ENCODE measurements at places on chromosomes 1 and 21. TPM values are rescaled to one million over a fixed set of nuclear protein-coding genes. Genes with fewer than 3 reads are reported as not detected.

DNA sequence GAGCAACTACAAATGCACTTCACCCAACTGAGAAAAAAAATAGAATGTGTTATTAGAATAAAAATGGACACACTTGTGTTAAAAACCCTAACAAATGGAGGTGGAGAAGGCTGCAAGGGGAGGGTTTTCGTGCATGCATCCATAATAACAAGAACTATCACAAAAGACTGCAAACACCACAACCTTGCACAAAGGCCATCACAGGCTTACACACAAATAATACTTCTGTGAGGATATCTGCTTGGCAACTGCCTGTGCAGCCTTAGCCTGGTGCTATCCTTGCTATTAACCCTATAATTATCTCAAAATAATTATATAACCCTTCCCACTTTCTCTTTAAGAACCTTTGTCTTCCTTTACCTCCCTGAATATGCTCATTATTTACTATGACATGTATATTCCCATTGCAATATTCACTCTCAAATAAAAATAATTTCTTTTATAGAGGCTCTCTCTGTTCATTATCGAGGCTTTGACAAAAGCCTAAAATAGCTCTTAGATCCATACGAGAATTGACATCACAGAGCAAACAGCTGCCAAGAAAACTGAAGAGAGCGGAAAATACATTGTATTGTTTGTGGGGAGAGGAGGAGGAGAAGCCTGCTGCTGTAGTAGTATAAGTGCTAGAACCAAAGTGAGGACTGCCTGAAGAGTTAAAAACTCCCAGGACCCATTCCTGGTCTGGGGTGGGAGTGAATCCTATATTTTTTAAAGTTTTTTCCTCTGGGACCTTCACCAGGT lies 1768.7 kb downstream of the BRINP3 start:
- DNase-seq, result no peak

Gene HCRTR1
- not detected for total RNA-seq

Gene FALEC
- total RNA-seq, result not detected

Gene CENPS
- 14.8 TPM for total RNA-seq

DNA sequence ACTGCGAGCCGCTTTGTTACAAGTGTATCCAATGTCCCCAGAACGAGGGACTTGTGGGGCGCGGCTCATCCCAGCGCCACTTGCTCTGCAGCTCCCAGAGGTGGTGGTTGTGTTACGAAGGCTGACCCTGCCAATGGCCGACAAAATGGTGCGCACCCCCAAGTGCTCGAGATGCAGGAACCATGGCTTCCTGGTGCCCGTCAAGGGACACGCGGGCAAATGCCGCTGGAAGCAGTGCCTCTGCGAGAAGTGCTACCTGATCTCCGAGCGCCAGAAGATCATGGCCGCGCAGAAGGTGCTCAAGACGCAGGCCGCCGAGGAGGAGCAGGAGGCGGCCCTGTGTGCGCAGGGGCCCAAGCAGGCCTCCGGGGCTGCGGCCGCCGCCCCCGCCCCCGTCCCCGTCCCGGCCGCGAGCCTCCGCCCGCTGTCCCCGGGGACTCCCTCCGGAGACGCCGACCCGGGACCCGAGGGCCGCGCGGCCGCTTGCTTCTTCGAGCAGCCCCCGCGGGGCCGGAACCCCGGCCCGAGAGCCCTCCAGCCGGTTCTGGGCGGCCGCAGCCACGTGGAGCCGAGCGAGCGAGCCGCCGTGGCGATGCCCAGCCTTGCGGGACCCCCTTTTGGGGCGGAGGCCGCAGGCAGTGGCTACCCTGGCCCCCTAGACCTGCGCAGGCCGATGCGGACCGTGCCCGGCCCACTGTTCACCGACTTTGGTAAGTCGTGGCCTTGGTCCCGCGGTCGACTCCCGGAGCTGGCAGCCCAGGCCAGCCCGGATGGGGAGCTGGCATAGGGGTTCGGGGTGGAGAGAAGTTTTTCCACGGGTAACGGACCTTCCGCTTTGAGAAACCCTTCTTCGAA lies at the start of gene DMRTB1:
Gene DMRTB1, plus strand, starts transcription at position 79 of the 855 bp plus-strand sequence. Its CDS starts 55 bp downstream, at position 134.
- DNase-seq, result no peak

GRCh38 chr1:170562646-170563338 lies 30.8 kb downstream of the GORAB start:
- peak; percentile 51 for DNase-seq

- peak; percentile 51 for DNase-seq
These were observed 645 bp downstream of the ATP6V0B start for GRCh38 chr1:43975249-43975961.

DNA sequence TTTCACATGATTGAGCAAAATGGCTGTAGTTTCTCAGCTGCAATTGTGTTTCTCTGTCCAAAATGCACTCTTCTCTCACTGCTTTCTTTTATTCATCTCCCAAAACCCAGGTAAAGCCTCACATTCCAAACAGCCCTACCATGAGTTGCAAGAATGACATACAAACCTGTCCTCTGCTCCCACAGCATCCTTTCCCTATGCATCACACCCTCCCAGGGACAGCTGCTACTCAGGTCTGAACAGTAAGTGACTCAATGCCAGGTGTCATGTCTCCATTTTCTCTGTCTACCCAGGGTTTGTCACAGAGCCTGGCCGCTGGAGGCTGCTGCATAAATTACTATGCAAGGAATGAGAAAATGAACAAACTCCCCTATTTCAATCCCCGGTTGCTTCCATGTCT lies 118.5 kb downstream of the PLD5 start:
- no peak for DNase-seq

DNA sequence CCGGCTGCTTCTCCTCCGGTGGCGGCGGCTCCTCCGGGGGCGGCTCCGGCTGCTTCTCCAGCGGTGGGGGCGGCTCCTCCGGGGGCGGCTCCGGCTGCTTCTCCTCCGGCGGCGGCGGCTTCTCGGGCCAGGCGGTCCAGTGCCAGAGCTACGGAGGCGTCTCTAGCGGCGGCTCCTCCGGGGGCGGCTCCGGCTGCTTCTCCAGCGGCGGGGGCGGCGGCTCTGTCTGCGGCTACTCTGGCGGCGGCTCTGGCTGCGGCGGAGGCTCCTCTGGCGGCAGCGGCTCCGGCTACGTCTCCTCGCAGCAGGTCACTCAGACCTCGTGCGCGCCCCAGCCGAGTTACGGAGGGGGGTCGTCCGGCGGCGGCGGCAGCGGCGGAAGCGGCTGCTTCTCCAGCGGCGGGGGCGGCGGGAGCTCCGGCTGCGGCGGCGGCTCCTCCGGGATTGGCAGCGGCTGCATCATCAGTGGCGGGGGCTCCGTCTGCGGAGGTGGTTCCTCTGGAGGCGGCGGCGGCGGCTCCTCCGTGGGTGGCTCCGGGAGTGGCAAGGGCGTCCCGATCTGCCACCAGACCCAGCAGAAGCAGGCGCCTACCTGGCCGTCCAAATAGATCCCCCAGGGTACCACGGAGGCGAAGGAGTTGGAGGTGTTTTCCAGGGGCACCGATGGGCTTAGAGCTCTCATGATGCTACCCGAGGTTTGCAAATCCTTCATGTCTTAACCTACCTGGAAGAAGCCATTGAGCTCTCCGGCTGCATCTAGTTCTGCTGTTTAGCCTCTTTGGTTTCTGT lies 2.0 kb downstream of the LORICRIN start:
- DNase-seq, result no peak

DNA sequence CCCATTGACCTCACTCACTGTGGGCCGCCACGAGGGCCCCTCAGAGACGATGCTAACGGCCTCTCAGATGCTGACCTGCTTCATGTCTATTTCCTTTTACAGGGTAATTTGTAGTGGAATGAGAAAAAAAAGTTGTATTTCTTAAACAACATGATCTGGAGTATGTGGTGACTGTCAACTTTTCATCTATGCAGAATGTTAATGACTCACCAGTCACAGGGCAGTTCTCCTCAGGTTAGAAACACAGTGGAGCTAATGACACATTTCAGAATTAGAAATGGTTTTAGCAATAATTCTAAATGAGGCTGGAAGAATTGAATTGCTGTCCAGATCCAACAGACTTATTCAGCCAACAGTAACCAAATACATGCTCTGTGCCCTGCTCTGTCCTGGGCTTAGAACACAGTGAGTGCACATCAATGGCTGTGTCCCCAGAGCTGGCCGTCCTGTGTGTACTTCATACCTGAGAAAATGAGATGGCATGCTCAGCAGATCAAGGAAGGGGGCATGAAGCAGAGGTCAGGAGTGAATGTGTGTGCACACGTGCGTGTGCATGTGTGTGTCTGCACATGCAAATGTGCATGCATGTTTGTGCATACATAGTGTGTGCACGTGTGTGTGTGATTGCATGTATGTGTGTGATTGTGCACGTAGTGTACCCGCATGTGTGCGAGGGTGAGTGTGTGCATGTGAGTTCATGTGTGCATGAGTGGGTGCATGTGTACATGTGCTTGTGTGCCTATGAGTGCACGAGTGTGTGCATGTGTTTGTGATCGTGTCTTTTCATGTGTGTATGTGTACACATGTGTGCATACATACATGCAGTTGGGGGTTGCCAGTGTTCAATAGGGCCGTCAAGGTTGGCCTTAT lies 145.3 kb downstream of the PCBP3 start:
- no peak for DNase-seq

Gene B3GALT2
- total RNA-seq, result 0.99 TPM

Gene RTCA
- 67.9 TPM for total RNA-seq

GRCh38 chr1:16464917-16465625 lies 24.5 kb downstream of the NECAP2 start:
- no peak for DNase-seq

DNA sequence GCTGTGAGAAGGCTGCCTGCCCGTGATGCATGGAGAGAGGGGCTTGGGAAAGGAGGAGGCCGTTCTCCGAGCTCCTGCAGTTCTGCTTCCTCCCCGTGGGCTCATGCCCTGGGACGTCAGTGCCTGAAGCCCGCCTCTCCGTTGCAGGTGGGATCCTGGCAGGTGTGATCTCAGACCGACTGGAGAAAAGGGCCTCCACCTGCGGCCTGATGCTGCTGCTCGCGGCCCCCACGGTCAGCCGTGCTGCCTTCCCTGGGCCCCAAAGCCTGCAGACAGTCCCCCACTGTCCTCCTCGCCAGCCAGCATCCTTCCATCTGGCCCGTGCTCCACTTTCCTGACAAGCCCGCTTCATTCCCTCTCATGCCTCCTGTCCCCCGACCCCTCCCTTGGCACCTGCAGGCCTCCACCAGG lies 50.9 kb downstream of the SLC37A1 start:
- DNase-seq, result peak; percentile 15

DNA sequence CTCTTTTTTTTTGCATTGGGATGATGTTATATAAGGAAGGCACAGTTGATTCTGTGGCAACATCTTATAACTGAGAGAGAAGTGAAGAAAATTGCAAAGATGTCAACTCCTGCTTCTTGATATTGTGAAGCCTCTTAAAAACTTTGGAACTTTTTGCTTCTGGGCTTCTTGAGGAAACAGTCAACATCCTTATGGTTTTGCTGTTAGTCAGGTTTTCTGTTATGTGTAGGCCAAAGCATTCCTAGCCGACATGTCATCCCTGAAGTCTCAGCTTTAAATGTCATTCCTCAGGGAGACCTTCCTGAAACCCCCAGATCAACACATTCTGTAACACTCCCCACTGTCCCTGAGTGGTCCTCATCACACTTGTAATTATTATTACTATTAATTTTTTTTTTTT lies 12.6 kb downstream of the FALEC start:
- DNase-seq, result no peak

DNA sequence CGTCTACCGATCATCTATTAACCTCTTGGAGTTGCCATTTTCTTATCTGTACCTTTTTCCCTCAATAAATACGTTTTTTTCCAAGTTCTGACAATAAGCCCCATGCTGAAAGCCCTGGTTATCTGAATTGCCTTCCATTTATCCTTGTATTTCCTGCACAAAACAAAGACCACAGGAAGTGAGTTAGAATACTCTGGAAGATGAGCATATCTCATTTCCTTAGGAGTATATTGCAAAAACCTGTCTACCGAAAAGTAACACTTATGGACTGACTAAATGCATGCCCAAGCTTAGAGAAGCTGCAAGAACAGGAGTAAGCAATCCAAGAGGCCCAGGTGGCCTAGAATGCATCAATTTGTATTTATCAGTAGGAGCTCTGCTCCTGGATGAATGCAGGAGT lies 39.9 kb downstream of the DIRAS3 start:
- DNase-seq, result no peak

DNA sequence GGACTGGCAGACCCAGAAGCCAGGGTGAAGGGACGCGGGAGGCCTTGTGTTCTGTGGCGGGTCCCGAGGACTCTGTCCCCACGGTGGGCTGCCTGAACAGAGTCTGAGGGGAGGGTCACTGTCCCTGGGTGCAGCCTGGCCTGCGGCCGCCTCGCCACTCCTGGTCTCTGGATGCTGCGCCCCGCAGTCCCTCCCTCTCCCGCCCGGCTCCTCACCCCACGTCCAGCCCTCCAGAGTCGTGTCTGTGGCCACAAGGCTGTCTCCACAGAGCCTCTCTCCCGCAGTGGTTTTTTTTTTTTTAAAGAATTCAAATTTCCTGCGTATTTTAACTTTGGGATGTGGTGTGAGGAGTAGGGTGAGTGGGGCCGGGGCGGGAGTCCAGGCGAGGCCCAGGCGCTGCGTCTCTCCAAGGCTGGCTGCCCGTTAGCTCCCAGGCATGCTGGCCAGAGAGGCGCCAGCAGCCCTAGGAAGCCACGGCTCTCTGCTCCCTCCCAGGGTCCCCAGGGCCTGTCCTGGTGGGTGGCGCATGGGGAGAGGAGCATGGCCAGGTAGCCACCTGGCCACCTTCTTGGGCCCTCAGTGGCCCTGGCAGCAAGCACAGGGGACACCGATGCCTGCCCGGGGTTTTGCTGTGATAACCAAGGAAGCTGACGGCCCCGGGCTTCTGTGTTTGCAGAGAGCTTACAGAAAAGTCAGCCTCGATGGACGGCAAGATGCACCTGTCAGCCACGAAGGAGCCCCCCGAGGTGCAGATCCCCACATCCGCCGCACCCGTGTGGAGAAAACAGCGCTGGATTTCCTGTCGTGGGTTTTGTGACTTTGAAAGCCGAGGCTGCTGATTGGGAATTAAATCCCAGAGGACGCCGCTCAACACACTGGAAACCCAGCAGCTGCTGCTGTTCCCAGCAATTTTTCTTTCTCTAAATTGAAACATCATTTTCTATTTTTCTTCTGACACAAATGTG lies 72.8 kb downstream of the MORN1 start:
- DNase-seq, result no peak

Gene FGR
- 1.8 TPM for total RNA-seq

GRCh38 chr21:44418876-44419230 lies 36.5 kb upstream of the LRRC3 start:
- no peak for DNase-seq

DNA sequence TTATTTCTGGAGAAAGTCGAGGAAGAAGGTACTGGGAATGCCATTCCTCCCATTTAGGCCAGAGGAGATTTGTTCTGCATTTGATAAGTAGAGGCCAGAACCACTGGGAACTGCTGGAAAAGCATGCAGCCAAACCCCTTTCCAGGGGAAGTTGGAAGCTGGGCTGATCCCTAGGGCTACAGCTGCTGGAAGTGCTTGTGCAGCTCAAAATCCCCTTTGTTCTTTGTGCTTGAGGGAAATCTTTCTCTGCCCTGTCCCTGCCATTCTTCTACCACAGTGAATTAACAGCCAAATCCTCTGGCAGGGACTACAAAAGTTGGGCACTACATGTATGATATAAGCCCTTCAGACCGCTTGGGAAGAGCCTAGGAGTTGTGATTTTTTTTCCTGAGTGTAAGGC lies 734.1 kb downstream of the LRRIQ3 start:
- DNase-seq, result no peak

- no peak for DNase-seq
These were observed 123.8 kb downstream of the PIK3R3 start for GRCh38 chr1:46008585-46008984.

Gene FLG2
- total RNA-seq, result not detected

- DNase-seq, result no peak
These were observed 17.0 kb downstream of the CFAP126 start for GRCh38 chr1:161350671-161351070.

- DNase-seq, result no peak
These were observed 24.2 kb downstream of the ABL2 start for GRCh38 chr1:179205284-179205683.

Gene KRTAP11-1
- total RNA-seq, result not detected
